Posterior cingulate gyrus (tissue), 11 donors: ENCODE measurements at places on chromosomes 4 and X.

DNA sequence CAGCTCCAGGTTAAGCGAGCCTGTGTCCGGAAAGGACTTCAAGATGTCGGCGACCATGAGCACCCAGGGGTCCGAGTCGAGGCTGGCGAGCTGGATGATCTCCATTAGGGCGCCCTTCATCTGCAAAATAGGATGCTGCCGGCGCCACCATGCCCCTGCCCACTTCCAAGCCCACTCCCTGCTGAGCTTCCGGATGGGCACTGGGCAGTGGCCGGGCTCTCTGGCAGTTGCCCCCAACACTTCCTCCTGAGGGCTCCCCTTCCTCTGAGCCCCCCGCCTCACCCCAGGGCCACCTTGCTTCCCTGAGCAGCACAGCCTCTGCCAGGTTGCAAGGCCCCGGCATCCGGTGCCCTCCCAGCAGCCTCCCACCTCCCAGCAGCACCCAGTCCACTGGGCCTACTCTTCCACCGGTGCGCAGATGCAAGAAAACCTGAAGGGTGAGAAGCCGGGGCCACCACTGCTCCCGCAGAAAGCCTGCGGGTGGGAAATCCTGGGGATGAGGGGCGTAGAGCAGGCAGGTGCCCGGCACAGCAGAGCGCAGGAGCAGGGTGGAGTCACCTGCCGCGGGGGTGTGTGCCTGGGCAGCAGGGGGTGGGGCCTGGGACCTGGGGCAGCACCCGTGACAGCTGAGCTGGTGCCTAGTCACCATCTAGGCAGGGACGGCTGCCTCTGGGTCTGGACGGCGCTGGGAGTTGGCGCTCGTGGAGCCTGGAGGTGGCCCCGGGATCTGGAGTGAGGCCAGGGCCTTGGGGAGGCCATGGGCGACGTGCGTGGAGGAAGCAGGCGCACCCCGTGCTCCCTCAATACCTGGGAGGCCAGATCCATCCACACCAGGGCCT, 17.0 kb downstream of the NELFA start:
- DNase-seq, result no peak

GRCh38 chr4:143307531-143307930, 29.1 kb upstream of the GAB1 start:
- DNase-seq, result no peak

DNA sequence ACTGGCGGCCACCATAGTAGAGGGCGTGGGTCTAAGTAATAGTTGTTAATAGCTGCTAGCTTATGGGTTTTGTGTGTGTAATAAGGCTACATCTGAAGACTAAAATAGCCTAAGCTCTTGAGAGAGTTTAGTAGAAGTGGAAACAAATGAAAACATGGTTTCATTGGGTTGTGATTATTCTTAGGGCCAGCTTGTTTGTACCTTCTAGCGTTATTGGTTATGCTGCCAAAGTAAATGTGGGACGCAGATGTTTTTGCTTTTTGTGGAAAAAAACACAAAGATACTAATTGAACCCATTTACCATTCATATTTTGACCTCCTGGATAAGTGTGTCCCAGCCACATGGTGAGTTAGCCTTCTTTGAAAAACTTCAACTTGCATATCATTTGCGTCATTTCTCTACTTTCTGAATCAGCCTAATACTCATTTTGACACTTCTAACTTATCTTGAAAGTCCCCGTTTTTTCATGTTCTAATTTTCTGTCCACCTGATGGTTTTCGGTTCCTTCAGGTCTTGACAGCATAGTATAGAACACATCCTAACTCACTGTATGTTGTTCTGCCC, 305.3 kb downstream of the FRMPD4 start:
- DNase-seq, result no peak

DNA sequence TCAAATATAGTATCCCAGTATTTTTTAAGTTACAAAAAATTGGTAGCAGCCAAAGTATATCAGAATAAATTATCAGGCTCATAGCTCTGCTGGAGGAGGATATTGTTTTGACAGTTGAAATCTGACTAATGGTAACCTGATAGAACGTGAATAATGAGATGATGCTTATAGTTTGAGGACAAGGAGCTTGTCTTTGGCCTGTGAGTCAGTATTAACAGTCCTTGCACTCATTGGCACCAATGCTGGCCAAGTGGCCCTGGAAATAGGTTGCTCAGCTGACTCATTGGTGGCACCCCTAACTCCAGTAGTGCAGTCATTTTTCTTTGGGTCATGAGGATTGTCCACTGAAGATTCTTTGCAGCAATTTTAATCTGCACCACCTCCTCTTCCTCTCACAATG, 203.3 kb upstream of the JADE1 start:
- no peak for DNase-seq

DNA sequence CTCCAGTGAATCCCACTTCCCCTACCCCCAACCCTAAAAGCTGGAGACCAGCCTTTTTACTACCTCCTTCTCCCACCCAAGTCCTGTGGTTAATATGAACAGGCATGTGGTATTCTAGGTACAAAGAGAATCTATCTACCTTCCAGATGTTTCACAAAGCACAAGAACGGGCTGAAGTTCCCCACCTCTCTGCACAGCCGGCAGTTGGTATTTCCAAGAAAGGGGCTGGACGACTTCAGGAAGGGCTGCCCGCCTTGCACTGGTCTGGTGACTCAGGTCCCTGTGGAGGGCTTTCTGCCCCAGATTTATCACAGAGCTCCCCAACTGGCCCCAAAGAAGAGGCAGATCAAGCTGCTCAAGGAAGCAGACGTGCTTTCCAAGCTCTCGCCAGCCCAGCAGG, 4.5 kb downstream of the FAM47E start:
- no peak for DNase-seq

- DNase-seq, result no peak
These were observed 53.6 kb downstream of the KLHL13 start for GRCh38 chrX:118062817-118063615.

DNA sequence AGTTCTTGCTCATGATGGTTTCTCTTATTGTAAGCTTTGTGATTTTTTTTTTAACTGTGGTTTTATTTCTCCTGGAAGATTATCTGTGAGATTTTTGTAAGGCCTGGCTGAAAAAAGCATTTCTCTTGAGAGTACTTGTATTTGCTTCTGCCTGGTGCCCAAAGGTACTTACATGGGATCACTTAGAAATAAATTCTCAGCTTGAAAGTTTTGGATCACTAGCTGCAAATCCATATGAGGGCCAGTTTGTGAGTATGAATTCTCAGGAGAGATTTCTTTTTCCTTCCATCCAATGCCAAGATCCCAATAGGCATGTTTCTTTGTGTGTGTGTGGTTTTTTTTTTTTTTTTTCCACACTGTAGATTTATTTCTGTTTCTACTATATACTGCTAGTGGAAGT, 1884.7 kb upstream of the PCDH7 start:
- no peak for DNase-seq

- no peak for DNase-seq
These were observed 131.8 kb downstream of the ENOX2 start for GRCh38 chrX:130771230-130771629.

- no peak for DNase-seq
These were observed 25.5 kb downstream of the SCD5 start for GRCh38 chr4:82773057-82773456.

- no peak for DNase-seq
These were observed 118.2 kb downstream of the VCX2 start for GRCh38 chrX:8052909-8053308.

DNA sequence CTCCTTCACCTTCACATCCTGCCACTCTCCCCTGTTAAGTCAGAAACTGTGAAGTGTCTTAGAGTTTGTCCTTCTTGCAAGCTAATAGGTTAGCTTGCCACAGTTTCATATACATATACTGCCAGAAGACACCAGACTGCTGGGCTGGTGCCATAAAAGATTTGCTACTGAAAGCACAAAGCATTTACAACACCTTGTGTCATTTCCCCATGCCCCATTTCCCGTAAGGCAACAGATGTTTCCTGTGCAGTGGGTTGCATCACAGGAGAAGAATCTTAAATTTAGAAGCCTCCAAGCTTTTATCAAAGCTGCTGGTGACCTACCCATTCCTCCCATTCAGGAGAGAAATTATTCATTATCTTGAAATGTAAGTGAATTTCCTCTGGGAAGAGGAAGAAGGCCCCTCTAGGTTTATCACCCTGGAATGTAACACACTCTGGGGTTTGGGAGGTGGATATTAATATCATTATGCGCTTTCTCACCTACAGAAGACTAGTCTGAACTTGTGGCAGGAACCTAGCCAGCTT, 34.5 kb upstream of the RAB33B start:
- no peak for DNase-seq

GRCh38 chr4:77471821-77472495, 133.7 kb upstream of the CXCL13 start:
- DNase-seq, result no peak

GRCh38 chr4:8076023-8076422, 82.6 kb downstream of the ABLIM2 start:
- peak; percentile 44 for DNase-seq

GRCh38 chr4:115780835-115781234, 667.4 kb upstream of the NDST4 start:
- DNase-seq, result no peak

DNA sequence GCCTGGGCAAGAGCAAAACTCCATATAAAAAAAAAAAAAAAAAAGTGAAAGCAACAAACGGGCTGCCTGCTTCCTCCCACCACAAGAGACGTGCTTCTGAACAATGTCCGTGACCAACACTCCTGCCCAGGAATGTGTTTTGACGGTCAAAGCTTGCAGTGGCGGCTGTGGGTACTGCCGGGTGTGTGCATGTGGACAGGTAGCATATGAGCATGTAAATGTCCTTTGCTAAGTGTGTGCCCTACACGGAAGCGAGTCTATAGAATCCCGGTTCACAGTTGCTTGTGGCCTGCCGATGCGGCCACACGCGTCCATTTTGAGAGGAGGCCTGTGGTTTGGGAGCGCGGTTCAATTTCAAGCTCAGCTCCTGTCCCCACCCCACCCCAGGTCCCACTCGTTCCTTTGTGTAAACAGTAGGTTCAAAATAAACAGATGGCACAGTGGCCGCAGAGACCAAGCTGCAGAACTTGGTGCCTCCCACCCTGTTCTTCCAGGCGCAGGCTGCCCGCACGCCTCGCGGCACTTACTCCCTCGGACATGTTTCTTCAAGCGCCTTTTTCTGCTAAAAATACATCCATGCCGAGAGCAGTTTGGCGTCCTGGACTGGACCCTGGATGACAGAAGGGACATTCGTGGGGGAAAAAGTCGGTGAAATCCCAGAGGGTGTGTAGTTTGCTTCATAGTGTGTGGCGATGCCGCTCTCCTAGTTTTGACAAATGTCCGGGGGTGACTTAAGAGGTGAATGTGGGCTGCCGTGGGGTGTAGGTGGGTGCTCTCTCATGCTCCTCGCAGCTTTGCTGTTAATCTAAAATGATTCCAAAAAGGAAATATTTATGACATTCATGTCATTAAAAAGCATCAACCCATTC, 11.5 kb upstream of the NKX1-1 start:
- peak; percentile 40 for DNase-seq

DNA sequence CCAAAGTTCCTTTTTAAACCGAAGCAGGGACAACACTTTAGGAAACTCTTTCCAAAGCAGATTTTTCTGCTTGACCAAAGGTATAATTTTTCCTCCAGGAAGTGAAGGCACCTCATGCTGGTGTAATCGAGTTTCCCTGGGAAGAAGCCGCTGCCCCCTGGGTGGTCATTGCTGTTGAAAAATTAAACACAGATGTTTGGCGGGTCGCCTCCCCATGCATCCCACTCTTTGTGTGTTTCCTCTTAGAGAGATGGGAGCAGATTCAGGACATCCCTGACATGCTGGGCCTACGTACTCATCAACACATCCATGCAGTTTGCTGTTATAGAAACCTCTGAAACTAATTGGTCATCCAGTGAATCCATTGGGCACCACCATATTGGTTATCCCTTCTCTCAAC, 179.2 kb upstream of the HCCS start:
- no peak for DNase-seq

- no peak for DNase-seq
These were observed 6.7 kb downstream of the TBL1X start for GRCh38 chrX:9471571-9471985.

DNA sequence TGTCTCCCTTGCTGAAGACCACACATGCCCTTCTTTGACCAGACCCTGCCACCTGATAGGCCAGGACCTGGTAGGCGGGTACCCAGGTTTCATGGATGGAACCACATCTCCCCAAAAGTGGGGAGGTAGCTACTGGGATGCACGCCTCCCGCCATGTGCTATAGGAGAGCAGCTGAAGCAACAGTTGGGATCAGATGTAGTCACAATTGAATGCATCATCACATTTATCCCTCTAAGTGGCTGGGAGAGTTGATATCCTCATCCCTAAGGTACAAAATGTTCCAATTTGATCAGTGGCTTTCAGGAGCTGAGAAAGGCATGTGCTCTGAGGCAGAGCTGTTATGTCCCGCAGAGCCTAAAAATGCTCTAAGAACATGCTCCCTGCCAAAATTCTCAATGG, 54.0 kb upstream of the MTM1 start:
- no peak for DNase-seq

DNA sequence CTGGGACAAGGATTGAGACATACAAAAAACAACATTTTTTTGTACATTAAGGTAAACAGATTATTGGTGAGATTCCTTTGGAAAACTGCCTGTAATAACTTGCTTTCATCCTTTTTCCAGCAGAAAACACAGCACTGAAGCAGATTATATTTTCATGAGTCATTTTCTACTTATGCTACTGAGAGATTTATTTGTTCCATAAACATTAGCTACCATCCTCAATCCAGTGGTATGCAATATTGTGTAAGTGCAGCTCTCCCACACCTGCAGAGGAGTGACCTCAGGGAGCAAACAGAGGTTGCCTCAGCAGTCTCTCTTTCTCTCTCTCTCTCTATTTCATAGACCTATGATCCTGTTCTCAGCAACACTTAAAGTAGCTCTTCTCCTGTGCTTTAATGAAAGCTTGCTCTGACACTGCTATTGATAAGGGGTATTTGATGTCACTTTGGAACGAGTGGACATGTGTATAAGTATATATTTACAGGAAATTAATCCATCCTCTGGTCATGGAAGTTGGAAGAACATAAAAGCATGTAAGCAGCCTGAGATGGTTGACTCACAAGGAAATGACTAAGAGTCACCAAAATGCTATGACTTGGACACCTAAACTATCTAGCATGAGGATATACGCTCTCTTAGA, 163.7 kb upstream of the SPANXC start:
- no peak for DNase-seq

- DNase-seq, result no peak
These were observed 118.9 kb downstream of the RAB28 start for GRCh38 chr4:13365195-13365594.

GRCh38 chrX:40109288-40110008, 11.7 kb upstream of the BCOR start:
- peak; percentile 23 for DNase-seq

DNA sequence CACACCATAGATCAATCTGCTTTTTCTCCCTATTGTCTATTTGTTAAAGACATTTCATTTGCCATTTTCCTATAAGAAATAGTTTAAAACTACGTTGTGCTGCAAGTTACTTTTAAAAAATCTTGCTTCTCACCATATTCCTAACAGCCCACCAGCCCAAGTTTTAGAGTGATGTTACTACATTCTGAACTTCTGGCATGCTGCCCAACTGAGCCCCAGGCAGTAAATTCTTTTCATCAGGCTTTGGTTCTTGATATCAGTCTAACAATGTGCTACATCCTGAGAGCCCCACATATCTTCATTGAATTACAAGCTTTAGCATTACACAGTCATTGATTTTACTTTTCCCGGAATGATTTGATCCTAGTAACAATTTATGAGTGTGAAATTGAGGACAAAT, 283.8 kb upstream of the IL1RAPL1 start:
- DNase-seq, result no peak
